ENCODE measurements at places on chromosomes 3 and 15.
A peak's percentile ranks its signal among the peaks of the same experiment; 100 is the strongest.

DNA sequence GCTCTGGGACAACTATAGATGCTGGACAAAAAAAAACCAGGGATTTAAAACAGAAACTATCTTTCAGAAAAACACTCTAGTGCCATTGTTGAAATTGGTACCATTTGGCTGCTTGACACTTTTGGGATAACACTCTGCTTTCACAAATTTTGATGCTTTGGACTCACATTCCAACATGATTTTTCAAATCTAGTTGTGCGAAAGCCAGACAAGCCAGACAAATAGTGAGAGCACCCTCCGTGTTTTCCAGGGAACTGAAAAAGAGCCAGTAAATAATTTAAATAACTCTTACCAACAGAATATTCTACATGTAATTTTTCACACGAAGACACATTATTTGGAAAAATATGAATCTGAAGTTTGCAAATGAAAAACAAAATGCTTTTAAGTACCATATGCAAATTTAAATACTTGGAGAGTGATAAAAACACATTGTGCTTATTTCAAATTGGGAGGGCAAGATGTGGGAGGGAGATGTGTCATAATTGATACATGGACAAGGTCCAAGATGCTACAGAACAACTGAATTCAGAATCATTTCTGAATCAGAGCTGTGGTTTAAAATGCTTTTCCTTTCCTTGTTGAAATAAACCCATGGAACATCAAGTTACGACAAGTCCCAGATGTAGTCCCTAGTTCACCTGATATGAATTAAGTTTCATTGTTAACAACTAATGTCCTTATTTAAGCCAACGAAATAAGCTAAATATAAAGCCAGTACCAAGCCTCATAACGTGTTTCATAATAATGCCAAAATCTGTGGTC is 144.2 kb upstream of the SOX2 start:
- DNase-seq: no peak

DNA sequence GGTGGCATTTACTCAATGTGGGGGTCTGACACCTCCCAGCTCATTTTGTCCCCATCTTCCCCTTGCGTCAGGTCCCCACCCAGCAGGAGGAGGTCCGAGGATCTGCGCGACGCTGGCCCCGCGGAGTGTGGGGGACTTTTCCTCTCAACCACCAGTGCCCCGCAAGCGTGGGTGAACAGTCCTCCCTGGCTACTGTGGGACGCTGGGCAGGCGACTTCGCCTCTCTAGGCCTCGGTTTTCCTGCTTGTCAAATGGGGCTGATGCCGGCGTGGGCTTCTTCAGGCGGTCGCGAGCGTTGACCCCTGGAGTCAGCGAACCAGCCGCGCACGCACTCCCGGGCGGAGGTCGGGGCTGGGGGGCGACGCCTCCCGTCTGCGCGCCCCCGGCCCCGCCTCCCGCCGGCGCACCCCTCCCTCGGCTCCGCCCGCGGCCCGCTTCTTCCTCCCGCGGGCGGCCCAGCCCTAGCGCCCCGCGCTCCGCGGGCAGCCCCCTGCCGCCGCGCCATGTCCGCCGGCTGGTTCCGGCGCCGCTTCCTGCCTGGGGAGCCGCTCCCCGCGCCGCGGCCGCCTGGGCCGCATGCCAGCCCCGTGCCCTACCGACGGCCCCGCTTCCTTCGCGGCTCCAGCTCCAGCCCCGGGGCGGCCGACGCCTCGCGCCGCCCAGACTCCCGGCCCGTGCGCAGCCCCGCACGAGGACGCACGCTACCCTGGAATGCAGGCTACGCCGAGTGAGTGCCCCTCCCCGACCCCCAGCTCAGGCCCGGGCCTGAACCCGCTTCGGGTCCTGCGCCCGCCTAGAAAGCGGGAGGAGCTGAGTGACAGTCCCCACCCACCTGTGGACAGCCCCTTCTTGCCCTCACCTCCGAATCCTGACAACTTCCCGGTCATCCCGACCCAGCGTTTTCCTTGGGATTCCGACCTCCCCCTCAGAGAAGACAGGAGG is at the start of gene PPM1M:
Gene PPM1M, plus strand, starts transcription at position 438 of the 942 bp plus-strand sequence. Its CDS starts 66 bp downstream, at position 504.
- peak; percentile 81 for DNase-seq

- peak; percentile 40 for DNase-seq
Measured at GRCh38 chr3:52704611-52705437, 767 bp downstream of the GLT8D1 start.

DNA sequence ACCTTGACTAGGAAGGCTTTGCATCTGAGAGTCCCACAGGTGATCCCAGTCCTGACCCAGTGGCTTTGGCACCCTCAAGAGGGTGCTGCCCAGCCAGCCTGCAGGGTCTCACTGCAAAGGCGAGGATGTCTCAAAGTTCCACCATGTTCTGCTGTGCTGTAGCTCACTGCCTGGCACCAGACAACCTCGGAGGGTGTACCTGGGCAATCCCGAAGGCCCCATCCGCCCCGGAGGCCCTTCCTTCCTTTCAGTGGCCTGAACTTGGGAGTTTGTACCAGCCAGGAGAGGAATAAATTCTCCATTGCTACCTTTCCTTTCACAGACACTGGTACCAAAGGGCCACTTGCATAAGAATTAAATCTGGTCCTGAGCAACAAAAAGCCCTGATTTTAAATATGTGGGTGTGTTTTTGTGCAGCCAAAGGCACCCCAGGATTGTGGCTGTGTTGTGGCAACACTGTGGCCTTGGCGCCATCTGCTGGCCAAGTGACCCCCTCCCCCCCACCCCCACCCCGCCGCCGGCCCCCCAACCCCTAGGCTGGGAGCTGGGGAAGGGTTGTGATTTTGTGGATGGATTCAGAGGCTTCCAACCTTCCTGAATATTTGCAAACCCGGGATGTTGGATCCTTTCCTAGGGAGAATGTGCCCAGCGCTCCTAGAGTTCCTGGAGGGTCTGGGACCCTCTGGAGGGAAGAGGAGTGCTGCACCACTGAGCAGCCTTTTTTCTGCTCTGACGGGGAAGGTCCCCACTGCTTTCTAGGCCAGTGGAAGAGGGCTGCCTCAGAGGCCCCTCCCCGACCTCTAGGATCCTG is 9.7 kb upstream of the PTPN23 start:
- DNase-seq: peak; percentile 49

DNA sequence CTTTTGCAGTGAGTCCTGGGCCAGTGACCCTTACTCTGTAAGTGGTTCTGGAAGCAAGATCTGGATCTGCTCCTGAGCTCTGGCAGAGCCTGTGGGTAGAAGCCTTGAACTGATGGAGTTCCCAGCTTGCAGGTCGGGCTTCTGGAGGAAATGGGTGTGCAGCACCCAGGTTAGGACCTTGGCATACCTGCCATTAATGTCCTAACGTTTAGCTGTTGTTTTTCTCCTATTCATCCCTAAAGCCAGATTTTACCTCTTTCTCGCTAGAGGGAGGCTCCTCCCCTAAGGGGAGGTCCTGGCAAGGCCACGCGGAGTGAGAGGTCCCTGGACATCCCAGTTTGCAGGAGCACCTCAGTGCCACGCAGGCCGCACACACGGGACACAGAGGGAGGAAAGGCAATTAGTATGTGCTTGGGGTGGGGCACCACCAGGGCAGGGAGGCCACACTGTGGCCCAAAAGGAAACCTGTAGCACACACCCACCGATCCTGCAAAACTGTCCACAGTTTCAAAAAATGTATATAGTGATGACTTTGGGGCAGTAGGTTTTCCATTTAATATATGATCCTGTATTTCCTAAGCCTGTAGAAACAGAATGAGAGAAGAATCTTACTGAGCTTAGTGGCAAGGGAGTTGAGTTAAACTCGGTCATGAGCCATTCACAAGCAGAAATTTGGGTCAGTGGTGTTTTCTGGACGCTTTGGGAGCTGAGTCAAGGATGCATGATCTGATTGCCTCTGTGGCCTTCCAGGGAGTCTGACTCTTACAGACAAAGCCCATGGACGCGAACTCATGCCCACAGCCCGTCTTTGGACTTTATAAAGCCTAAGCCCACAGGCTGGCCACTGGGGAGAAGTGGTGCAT is 148.7 kb downstream of the LRRK1 start:
- no peak for DNase-seq

GRCh38 chr3:56192001-56192400 is 276.3 kb downstream of the ERC2 start:
- no peak for DNase-seq

DNA sequence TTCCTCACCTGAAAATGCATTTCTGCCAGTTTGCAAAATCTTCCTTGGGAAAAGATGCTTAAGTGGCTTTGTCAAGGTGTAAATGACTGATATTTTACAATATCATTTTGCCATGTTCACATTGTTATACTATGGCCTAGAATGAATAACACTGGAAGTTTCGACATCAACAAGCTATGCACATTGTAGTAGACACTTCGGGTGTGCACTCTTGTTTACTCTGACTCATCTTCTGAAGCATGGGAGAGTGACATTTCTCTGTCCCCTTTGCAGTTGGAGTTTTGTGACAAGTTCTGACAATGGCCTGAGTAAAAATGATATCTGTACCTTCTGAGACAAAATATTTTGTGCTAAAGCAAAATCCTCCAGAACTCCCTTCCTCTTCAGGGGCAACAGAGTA is 567.0 kb upstream of the RGMA start:
- no peak for DNase-seq
